ENCODE measurements at places on chromosomes 2 and 18.

DNA sequence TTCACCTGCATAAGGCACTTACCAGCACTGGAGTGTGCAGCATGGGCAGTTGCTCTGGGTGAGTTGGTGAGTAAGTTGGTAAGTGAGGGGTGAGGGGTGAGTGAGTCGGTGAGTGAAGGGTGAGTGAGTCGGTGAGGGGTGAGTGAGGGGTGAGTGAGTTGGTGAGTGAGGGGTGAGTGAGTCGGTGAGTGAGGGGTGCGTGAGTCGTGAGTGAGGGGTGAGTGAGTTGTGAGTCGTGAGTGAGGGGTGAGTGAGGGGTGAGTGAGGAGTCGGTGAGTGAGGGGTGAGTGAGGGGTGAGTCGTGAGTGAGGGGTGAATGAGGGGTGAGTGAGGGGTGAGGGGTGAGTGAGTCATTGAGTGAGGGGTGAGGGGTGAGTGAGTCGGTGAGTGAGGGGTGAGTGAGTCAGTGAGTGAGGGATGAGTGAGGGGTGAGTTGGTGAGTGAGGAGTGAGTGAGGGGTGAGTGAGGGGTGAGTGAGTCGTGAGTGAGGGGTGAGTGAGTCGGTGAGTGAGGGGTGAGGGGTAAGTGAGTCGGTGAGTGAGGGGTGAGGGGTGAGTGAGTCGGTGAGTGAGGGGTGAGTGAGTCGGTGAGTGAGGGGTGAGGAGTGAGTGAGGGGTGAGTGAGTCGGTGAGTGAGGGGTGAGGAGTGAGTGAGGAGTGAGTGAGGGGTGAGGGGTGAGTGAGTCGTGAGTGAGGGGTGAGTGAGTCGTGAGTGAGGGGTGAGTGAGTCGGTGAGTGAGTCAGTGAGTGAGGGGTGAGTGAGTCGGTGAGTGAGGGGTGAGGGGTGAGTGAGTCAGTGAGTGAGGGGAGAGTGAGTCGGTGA lies 17.1 kb downstream of the THAP4 start:
- DNase-seq = no peak

DNA sequence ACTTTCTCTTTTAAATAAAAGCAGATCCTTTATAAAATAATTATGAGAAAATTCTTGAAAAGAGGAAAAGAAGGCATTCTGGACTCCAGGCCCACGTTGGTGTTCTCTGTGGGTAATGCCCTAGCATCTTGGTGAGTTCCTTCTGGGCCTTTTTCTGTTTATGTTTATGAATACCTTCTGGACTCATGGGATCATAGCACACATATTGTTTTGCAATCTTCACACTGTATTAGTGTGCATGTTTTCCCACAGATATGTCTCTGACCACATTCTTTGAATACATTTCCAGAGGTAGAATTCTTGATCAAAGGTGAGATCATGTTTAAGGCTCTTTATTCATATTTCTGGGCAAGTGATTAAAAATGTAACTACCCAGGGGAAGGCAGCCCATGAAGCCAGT lies 15.9 kb downstream of the GLI2 start:
- no peak for DNase-seq

GRCh38 chr2:202278036-202278760 lies 12.6 kb downstream of the NOP58 start:
- DNase-seq = no peak

GRCh38 chr2:5938566-5938896 lies 246.3 kb downstream of the SOX11 start:
- no peak for DNase-seq

- DNase-seq = no peak
Observed at GRCh38 chr18:68466672-68467071, 248.2 kb downstream of the TMX3 start.

DNA sequence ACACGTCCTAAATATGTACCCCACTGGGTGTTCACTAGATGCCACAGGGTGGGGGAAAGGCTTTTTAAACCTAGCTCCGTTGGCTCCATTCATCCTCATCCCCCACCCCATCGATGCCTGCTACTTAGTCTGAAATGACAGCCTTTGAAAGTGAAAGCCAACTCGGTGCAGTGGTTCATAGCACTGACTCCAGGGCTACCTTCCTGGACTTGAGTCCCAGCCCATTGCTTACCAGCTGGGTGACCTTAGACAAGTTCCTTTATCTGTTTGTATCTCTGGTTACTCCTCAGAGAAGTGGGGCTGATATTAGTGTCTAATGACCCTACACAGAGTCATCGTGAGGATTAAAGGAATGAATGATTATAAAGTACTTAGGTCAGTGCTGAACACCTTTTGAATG lies 24.4 kb downstream of the EHD3 start:
- no peak for DNase-seq

- no peak for DNase-seq
Observed at GRCh38 chr2:231567159-231567558, 25.5 kb upstream of the TEX44 start.

GRCh38 chr2:158578703-158579330 lies 122.1 kb downstream of the PKP4 start:
- DNase-seq = no peak

All from naive B cell (primary cell).